ENCODE measurements at places on chromosomes 13 and 19.

- peak; percentile 19 for DNase-seq
These were observed 50.8 kb downstream of the MBD3L2B start for GRCh38 chr19:6970443-6970842.

DNA sequence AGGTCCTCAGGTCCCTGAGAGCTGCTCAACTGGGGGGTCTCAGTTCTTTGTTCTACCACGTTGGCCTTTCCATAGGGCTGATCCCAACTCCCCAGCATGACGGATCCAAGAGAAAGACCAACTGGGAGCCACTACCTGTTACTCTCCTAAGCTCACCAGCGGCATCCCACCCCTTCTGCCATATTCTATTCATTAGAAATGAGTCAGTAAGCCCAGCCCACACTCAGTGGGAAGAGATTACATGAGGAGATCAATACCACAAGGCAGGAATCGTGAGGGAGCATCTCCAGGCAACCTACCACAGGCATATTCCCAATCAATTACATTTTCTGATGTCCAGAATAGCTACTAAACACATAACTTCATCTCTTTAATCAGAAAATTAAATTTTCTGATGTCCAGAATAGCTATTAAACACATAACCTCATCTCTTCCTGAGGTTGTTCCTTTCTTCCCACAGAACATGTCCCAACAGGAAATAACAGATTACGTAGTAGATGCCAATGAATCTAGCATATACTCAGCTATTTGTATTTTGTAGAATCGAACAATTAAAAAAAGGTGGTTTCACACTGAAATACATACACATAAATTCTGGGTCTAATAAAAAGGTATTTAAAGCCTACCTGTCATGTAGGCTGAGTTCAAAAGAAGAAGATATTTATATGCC is 708.1 kb upstream of the ARGLU1 start:
- no peak for DNase-seq

GRCh38 chr19:5108123-5108596 is 139.2 kb downstream of the KDM4B start:
- no peak for DNase-seq

DNA sequence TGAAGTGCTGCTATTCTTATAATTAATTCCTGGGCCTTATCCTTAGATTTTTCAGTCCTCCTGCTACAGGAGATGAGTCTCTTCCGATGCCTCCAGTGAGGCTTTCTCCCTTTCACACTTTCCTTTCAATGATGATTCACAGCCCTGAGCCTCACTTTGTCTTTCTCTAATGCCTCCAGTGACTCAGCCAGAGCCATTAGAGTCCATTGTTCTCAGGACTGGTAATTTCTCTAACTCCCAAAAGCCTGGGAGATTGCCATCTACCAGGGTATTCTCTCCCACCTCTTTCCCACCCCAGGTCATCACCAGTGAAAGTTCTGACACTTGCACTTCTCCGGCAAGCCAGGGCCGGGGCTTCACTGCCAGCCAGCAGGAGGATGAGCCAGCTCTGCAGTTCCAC is 49.6 kb upstream of the ARGLU1 start:
- peak; percentile 49 for DNase-seq

- DNase-seq: no peak
These were observed 940.8 kb upstream of the PCDH9 start for GRCh38 chr13:68170961-68171360.

GRCh38 chr19:7527516-7528191 is 5.2 kb downstream of the MCOLN1 start:
- no peak for DNase-seq

DNA sequence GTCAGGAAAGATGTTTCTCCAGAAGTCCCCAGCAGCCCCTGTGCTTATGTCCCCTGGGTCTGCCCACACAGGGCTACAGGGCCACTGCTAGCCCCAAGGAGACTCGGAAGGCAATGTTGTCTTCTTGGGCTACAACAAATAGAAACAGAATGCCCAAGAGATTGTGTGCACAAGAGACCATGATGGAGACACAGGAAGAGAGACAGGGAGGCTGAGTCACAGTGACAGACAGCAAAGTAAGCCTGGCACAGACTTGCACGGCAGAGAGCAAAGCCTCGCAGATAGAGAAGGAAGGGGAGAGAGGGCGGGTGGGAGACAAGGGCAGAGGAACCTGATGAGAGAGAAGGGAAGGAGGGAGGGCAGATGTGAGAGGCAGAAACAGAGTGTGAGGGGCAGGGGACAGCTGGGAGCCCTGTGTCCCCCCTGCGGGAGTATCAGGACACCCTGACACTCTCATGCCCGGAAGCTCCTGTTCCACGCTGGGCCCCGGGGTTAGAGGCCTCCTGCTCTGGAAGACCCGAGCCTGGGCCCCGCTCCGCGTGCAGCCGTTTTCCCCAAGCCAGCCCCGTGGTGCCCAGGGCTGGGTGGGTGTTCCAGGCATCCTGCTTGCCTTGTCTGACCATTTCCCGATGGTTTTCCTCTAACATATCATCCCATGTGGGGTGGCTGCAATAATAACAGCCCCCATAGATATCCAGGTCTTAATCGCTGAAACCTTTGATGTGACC is 2.7 kb upstream of the PLA2G4C start:
- DNase-seq: peak; percentile 30

DNA sequence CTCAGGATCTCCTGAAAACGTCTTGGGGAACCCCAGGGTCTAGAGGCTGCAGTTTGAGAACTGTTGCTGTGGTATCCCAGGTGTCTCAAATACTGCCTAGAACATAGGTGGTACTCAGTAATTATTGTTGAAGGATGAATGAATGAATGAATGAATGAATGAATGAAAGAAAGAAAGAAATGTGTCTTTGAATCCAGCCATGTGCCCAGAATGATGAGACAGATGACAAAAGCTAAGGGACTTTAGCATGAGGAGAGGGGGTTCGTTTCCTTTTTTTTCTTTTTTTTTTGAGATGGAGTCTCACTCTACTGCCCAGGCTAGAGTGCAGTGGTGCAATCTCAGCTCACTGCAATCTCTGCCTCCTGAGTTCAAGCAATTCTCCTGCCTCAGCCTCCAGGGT is 7.8 kb downstream of the LSR start:
- DNase-seq: no peak

DNA sequence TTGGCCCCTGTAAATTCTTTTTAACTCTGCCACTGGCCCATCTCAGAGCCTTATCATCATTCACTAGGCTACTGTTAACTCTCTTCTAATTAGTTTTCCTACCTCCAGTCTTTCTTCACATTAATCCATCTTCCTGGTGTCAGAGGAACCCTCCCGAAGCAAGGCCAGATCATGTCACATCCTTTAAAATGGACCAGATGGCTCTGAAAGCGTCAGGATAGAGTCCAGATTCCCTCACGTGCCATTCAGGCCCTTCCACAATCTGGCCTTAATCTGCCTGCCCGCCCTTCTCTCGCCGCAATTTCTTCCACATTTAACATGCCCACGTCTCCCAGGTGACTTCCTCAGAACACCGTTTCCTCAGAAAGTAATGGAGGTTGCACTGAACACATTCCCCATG is 86.5 kb downstream of the RFC3 start:
- DNase-seq: no peak

- no peak for DNase-seq
These were observed 403.6 kb upstream of the SLC10A2 start for GRCh38 chr13:103469771-103470170.

- DNase-seq: no peak
These were observed 164.5 kb downstream of the NHLRC3 start for GRCh38 chr13:39202746-39203145.

DNA sequence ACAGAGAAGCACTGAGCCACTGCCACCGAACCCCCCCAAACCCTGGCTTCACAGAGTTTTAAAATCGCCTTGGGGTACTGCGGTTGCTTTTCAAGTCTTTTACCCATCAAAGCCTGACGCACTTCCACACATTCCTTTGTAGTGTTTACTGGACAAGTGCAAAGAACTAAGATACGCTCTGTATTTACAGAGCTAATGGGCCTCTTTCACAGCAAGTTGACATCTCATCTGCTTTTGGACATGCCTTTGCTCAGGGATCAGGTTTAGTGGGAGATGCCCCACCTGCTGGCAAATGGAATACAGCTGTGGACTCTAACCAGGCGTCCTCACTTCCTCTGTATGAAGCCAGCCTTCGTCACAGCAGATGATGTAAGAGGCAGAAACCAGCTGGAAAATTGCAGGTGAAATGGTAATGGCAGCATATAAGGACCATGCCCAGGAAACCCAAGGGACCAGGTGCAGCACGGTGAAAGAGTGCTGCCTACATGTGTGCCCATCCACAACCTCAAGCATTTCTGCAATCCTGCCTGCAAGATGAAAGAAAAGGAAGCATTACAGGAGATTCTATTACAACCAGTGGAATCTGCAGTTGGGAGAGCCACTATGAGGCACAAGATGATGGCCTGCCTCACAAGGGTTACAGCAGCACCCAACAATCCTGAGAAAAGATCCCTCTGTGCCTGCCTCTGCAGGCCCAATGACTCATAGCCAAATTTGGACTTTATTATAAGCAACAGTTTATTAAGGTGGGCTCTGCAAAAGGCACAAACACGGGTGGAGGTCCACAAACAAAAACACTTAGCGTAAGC is 34.7 kb downstream of the BRD4 start:
- peak; percentile 91 for DNase-seq

GRCh38 chr13:104163866-104164630 is 1097.8 kb upstream of the SLC10A2 start:
- no peak for DNase-seq
